ENCODE measurements at places on chromosomes 1 and 21. TPM values are rescaled to one million over a fixed set of nuclear protein-coding genes. Genes with fewer than 3 reads are reported as not detected.
A peak's percentile ranks its signal among the peaks of the same experiment; 100 is the strongest.

Gene CHD5
- 0.07 TPM for total RNA-seq

GRCh38 chr1:48000883-48001282 is 3.7 kb upstream of the TRABD2B start:
- no peak for DNase-seq

Gene RGSL1
- not detected for total RNA-seq

DNA sequence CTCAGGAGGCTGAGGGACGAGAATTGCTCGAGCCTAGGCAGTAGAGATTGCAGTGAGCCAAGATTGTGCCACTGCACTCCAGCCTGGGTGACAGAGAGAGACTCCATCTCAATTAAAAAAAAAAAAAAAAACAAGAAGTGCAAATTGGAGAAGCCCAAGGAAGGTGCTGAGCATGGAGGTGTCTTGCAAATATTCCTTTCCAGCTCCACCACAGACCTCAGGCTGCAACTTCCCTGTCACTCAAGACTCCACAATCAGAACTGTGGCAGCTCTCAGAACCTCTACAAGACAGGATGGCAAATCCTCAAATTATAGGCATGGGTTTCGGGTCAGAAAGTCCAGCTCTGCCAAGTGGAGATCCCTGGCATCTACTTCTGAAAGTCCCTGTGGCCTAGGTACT is 104.4 kb upstream of the TIAM1 start:
- no peak for DNase-seq

Gene OR2L13
- not detected for total RNA-seq

Gene SIM2
- 1.8 TPM for total RNA-seq

Gene IGSF21
- total RNA-seq: not detected

DNA sequence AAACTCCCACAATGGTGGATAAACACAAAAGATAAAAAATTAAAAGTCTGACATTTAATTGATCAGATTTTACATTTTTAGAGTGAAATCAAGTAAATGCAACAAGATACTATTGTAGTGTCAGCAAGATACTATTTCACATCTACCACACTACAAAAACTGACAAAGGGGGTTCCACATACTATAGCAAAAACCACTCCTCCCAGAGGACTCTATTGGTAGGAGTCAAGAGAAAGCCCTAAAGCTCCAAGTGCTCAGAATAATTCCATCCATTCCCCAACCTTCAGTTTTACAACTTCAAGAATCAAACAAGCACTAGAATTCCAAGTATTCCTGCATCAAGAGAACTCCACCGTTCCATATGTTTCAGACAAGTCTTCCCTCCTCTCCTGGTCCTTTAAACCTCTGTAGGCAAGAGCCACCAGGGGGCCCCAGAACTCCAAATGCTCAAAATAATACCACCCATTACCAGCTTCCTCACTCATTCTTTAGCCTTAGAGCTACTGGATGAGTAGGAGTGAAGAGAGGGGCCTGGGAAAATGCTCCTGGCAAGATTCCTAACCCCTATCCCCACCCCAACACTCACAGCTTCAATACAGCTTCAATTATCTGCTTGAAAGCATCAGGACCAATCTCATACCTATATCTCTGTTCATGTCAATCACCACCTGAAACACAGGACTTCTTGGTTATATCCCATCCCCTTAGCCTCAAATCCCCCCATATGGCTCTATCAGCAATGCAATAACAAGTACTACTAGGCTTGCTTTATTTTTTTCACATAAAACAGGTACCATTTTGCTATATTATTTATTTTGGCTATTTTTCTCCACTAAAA is 9.9 kb downstream of the TOR1AIP2 start:
- DNase-seq: peak; percentile 59

- DNase-seq: no peak
Observed at GRCh38 chr1:38512789-38513188, 346.8 kb downstream of the RRAGC start.

DNA sequence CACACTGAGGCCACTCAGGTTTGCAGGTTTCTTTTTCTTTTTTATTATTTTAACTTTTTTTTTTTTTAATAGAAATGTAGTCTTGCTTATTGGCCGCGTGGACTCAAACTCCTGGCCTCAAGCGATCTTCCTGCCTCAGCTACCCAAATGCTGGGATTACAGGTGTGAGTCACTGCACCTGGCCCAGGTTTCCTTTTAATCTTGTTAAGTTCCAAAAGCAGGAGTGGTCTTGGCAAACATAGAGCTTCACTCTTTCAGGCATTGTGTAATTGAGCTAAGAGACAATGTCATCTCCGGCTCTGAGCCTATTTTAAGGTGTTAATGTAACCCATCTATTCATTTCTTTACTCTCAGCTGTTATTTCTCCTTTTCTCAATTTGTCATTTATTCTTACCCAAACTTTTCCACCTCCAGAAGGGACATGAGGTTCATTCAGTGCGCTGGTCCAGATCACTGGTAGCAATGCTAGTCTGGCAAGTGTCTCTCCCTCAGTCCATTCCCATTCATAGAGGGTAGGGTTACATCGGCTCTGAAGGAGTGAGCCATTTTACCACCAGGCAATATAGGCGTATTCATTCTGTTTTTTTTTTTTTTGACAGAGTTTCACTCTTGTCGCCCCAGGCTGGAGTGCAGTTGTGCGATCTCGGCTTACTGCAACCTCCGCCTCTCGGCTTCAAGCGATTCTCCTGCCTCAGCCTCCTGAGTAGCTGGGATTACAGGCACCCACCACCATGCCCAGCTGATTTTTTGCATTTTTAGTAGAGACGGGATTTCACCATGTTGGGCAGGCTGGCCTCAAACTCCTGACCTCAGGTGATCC is 11.3 kb upstream of the MFSD2A start:
- DNase-seq: no peak

Gene TRAF5
- total RNA-seq: 3.1 TPM

- no peak for DNase-seq
Observed at GRCh38 chr1:155188268-155188667, 14.6 kb downstream of the TRIM46 start.

GRCh38 chr1:96424877-96425276 is 296.7 kb upstream of the PTBP2 start:
- no peak for DNase-seq

DNA sequence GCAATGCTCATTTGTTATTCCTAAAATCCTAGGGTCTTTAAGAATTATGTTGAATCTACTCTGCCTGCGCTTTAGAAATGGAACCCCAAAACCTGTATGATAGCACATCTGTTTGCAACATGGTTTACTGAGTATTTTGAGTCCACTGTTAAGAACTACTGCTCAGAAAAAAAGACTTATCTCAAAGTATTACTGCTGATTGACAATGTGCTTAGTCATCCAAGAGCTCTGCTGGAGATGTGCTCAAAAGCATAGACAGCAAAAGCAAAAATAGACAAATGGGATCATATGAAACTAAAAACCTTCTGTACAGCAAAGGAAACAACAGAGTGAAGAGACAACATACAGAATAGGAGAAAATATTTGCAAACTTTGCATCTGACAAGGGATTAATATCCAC is 107.0 kb downstream of the CTH start:
- DNase-seq: no peak

Gene MX2
- 346 TPM for total RNA-seq
